ENCODE measurements at places on chromosomes 11 and 22. TPM values are rescaled to one million over a fixed set of nuclear protein-coding genes. Genes with fewer than 3 reads are reported as not detected.

The RPS6KA4 gene
- 14.6 TPM for polyA plus RNA-seq

The NXPE4 gene
- not detected for polyA plus RNA-seq

The KAT5 gene
- polyA plus RNA-seq = 45.4 TPM

The SAMM50 gene
- 77.5 TPM for polyA plus RNA-seq

The VSIG2 gene
- 0.71 TPM for polyA plus RNA-seq

Measured in CD4-positive, CD25-positive, alpha-beta regulatory T cell (primary cell).